Activated CD8-positive, alpha-beta memory T cell treated with anti-CD3 and anti-CD28 coated beads, Interleukin-2, amount 10 ng/mL, durations not matched to agents 7 days and 5 days (primary cell): ENCODE measurements at places on chromosomes 3 and 15. TPM values are rescaled to one million over a fixed set of nuclear protein-coding genes. Genes with fewer than 3 reads are reported as not detected.
A peak's percentile ranks its signal among the peaks of the same experiment; 100 is the strongest.

DNA sequence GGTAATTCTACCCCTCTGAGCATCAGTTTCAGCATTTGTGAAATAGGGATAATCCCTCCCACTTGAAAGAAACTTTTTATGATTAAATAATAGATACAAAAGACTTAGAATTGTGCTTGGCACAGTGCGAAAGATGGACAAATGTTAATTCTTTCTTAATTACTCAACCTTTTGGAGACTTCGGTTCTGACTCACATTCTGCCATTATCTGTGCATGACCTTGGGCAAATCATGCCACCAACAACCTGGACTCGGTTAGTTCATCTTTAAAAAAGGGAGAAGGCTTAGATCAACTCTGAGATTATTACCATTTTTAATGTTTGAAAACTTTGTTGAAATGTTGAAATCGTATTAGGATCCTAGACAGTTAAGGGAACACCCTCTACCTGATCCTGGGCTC is 40.6 kb upstream of the POLR2M start:
- no peak for DNase-seq

DNA sequence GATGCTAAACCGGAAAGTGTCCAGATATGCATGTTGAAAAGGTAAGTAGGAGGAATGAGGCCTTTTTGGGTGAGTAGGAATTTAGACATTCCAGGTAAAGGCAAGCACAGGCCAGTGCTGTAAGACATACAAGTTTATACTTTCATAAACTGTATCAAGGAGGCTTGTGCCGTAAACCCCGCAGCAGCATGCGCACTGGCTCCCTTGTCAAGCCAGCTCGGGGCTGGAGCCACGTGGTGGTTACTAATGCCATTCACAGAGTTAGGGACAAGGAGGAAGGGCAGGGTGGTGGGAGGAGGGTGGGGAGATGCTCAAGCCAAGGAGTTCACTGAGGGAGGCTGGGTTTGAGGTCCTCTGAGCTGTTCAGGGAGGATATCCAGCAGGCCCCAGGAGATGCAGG is 35.8 kb downstream of the PLD1 start:
- DNase-seq, result no peak

DNA sequence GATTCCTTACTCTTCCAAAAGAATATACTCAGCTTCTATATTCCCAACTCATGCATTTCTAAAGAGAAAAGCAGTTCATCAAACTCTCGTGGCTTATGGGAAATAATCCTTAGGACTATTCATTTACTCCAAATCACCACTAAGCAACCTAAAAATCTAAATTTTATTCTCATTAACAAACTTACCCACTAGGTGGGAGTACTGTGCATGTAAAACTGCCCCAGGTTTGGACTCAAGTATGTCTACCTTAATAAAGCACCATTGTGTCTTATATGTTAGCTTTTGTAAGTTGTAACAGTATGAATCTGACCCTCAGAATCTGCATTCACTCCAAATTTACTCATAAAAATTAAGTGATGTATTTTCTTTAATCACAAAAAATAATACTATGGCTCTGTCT is 25.3 kb downstream of the RAD18 start:
- DNase-seq, result no peak

- DNase-seq, result no peak
These were observed 60.9 kb upstream of the CDV3 start for GRCh38 chr3:133512416-133513089.

Gene KLHL40
- not detected for total RNA-seq

Gene CLDN18
- not detected for total RNA-seq

DNA sequence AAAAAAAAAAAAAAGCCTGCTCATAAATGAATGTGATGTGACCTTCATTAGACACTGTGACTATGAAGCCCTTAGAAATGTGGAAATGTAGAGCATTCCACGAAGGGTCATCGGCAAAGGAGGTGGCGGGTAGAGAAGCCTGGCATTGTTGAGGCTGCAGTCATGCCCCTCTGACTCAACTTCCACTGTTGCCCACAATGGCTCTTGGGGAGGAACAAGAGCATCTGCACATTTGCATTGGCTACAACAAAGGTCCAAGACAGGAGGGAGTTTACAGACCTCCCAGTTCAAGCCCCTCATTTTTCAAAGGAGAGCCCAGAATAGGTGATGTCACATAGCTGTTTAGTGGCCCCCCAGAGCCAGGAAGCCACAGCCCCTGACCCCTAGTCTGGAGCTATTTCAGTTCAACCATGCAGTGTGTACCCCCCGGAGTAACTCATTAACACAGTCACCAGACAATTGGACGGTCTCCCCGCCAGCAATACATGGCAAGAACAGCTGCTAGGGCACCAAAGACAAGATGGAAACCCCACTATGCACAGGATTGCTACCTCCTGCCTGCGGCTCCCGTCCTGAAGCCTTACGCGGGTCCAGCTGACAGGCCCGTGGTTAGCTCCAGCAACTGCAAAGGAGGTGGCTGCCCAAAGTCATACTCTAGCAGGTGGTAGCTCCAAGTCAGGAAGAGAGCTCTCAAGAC is 56.2 kb downstream of the SH3BP5 start:
- no peak for DNase-seq

Gene SLC22A14
- not detected for total RNA-seq

- no peak for DNase-seq
These were observed 38.6 kb downstream of the FBXL2 start for GRCh38 chr3:33315826-33316225.

- peak; percentile 53 for DNase-seq
These were observed 48.7 kb downstream of the NMNAT3 start for GRCh38 chr3:139629033-139629432.

GRCh38 chr3:5663601-5664000 is 476.1 kb downstream of the EDEM1 start:
- DNase-seq, result no peak

GRCh38 chr3:149506965-149507364 is 32.5 kb downstream of the TM4SF4 start:
- DNase-seq, result no peak

- DNase-seq, result no peak
These were observed 11.0 kb downstream of the CHRNA7 start for GRCh38 chr15:32041294-32041693.

Gene DAPK2
- 14.1 TPM for total RNA-seq

Gene ACSBG1
- total RNA-seq, result 0.28 TPM

- DNase-seq, result no peak
These were observed 18.7 kb downstream of the PAQR5 start for GRCh38 chr15:69317392-69317841.

GRCh38 chr3:109864452-109864851 is 527.1 kb upstream of the DPPA4 start:
- no peak for DNase-seq

Gene NTRK3
- total RNA-seq, result not detected

Gene P2RY1
- total RNA-seq, result 0.35 TPM

DNA sequence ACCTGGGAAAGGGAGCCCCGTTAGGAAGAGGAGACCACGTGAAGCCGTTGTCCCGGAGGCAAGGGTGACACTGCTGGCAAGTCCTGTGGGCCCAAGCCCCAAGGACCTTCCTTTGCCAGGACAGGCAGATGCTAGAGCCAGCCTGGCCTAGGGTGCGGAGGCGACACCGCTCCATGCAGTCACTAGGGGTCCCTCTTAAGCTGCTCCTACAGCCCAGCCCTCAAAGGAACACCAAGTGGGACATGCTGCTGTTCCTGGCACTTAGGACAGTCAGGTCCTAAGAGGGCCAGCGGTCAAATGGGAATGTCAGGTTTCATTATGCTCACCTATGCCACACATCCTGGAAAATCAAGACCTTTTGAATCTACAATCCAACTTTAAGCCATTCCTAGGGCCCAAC is 59.7 kb downstream of the RPN1 start:
- no peak for DNase-seq

GRCh38 chr3:170132335-170132734 is 49.2 kb downstream of the PHC3 start:
- no peak for DNase-seq

- no peak for DNase-seq
These were observed 216.6 kb upstream of the PRICKLE2 start for GRCh38 chr3:64441861-64442260.

Gene MAGI1
- total RNA-seq, result 4.3 TPM

DNA sequence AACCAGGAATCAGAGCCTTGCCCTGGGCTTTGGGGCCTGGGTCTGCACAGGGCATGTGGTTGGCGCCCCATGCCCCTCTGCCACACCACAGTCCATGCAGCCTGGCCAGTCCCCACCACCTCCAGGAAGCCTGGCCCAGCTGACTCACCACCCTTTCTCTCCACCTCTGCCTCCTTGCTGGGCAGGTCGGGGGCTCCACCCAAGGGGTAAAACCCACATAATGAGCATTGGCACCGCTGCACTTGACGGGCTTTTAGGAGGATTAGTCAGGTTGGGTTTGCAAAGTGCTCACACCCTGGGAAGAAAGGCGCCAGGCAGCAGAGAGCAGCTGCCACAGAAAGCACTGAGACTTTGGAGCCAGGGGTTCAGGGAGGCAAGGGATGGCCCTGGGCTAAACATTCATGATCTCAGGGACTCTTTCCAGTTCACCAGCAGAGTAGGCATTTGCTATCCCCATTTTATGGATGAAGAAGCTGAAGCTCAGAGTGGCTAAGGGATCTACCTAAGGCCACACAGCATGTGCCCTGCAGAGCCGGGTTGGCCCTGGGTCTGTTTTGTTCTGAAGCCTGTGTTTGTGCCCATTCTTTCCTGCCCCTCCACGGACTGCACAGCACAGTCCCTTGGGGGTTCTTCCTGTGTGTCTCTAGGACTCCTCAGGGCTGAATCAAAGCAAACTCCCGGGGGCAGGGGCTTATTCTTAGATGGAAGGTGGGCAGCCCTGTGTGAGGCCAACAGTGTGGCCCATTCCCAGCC is 113.4 kb downstream of the ETFA start:
- DNase-seq, result no peak

Gene PP2D1
- total RNA-seq, result not detected

DNA sequence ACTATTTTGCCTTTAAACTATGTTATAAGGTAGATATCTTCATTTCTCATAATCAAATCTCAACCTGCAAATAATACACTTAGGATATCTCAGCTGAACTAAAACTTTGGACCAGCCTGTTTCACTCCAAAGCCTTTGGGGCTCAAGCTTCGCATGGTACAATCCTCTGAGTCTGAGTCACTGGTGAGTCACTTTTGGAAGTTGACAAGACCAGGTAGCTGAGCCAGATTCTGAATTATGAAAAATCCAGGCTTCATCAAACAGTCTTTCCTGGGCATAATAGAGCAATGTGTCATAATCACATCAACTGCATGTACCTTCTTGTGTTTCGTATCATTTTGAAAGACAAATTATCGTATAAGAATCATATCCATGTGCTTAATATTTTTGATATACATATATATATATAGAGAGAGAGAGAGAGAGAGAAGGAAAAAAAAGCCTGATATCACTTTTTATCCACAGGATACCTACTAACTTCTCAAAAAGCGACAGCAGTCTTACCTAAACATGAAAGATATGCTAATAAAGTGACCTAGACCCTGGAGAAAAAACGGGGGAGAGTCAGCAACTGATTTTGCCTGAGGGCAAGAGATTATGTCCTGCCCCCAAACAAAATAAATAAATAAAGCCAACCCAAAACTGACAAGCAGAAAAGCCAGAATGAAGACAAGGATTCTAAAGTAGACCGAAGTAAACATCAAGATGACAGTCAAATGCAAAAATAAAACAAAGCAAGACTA is 263.9 kb upstream of the TGFBR2 start:
- no peak for DNase-seq

- DNase-seq, result no peak
These were observed 262.1 kb upstream of the TBL1XR1 start for GRCh38 chr3:177459401-177459800.

DNA sequence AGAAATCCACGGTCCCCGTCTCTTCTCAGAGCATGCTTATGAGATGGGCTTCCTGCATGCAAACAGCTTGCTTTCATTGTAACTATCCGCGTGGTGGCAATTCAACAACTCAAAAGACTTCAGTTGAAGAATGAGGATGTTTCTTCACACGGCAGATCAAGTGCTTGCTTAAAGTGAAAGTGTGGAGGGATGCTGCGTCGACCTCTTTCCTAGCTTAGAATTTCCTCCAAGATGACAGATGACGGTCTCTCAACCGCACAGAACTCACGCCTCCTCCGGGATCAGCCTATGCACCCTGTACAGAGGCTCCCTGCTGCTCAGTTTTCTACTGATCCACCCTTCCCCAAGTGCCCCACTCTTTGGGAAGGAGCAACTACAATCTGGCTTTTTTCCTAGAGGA is 47.8 kb downstream of the PCSK6 start:
- peak; percentile 35 for DNase-seq

- DNase-seq, result no peak
These were observed 98.4 kb downstream of the IQSEC1 start for GRCh38 chr3:12974819-12975218.

Gene ZNF774
- total RNA-seq, result 2.1 TPM

- no peak for DNase-seq
These were observed 13.1 kb upstream of the LRRC2 start for GRCh38 chr3:46578973-46579755.

DNA sequence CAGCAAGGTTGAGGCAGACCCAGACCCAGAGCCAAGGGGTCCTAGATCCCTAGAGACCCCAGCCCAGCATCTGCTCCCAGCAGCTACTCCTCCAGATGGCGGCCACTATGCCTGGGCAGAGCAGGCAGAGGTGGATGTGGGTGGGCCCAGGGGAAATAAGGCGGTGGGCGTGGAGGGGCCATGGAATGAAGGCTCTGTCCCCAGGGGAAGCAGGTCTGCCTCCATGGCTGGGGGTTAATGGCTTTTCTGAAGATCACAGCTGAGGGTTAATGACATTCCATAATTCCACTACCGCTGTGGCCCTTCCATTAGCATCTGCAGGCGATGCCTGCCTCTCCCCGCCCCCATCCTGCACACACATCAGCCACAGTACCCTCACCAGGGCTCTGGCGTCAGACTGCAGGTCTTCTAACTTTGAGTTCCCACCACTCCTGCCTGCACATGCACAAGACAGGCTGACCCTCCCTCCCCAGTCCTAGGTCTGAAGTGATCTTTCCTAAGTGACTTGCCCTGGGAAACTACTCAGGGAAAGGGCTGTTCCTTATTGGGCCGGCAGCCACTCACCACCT is 41.2 kb downstream of the CCDC33 start:
- no peak for DNase-seq

Gene ULK3
- 48.5 TPM for total RNA-seq
